ENCODE measurements at places on chromosomes 12 and 14. TPM values are rescaled to one million over a fixed set of nuclear protein-coding genes. Genes with fewer than 3 reads are reported as not detected.

- H3K4me3 ChIP-seq, result no peak overlapping the region
- no peaks in the 10 kb centered on the region for H3K27me3 ChIP-seq
- no peaks in the 10 kb centered on the region for H3K36me3 ChIP-seq
- peaks cover 2% of the 10 kb centered on the region for H3K4me1 ChIP-seq
- DNase-seq, result no peak
These were observed 139.4 kb upstream of the KRR1 start for GRCh38 chr12:75650595-75651341.

- DNase-seq, result no peak
- no peaks in the 10 kb centered on the region for H3K36me3 ChIP-seq
- no peak overlapping the region for H3K27ac ChIP-seq
- H3K27me3 ChIP-seq, result no peaks in the 10 kb centered on the region
These were observed 77.0 kb downstream of the ADGRD1 start for GRCh38 chr12:131030472-131031328.

GRCh38 chr14:73752297-73752992 is 38.3 kb upstream of the PNMA1 start:
- H3K36me3 ChIP-seq, result no peaks in the 10 kb centered on the region
- no peaks in the 10 kb centered on the region for H3K27me3 ChIP-seq
- peak overlapping the region; percentile 17 for H3K4me3 ChIP-seq
- H3K27ac ChIP-seq, result peak overlapping the region; percentile 99

DNA sequence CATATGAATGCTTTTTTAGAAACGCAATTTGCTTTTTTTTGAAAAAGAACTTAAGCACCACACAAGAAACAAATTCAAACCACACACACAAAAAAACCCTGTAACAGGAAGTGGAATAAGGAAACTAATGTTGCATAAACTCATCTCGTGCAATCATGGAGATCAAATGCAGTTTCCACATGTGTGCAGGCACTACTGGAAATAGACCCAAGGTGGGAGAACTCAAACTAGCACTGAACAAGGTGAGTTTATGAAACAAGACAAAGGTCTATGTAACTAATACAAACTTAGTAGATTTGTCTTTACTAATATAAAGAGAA is 17.5 kb downstream of the NIN start:
- DNase-seq, result no peak
- no peaks in the 10 kb centered on the region for H3K36me3 ChIP-seq
- no peak overlapping the region for H3K27ac ChIP-seq
- no peaks in the 10 kb centered on the region for H3K27me3 ChIP-seq

GRCh38 chr12:32110942-32111341 is 4.3 kb downstream of the BICD1 start:
- H3K27me3 ChIP-seq, result no peaks in the 10 kb centered on the region
- no peak for DNase-seq
- peaks cover 24% of the 10 kb centered on the region for H3K4me1 ChIP-seq
- H3K4me3 ChIP-seq, result no peak overlapping the region
- no peak overlapping the region for H3K27ac ChIP-seq
- H3K36me3 ChIP-seq, result no peaks in the 10 kb centered on the region

DNA sequence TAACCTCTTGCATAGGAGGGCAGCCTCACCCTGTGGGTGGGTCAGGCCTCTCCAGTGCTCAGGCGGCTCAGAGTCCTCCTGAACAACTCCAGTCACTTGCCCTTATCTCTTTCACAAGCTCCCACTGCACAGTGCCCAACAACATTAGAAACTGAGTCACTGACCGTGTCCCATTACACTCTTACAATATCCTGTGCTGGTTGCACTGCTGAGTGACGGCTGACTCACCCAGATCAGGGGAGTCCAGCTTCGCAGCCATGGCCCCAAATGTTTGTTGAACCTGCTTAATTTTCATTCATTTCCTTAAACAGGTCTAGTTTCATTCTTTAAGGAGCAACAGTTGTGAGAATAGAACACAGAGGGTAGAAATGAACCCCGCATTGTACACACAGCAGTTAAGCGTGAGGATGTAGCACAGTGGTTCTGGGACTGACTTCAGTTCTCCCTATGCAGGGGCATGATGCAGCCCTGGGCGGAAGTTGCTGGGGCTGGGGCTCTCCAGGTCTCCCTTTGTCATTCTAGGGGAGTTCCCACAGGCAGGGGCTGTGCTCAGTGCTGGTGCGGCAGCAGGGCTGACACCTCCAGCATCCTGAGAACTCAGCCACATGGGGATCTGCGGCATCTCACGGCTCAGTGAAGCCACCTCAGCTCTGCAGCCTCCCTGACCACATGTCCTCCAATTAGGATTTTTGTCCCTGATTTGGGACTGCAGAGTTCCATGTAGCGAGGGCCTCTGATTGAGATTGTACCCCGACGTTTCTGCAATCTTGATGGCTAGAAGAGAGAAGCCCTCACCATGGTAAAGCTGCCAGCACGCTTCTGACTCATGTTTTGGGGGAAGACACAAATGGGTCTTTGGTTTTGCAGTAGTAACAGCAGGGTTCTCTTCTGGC is 16.1 kb downstream of the GPR68 start:
- no peak overlapping the region for H3K4me3 ChIP-seq
- no peaks in the 10 kb centered on the region for H3K27me3 ChIP-seq
- DNase-seq, result no peak
- no peaks in the 10 kb centered on the region for H3K36me3 ChIP-seq
- H3K27ac ChIP-seq, result no peak overlapping the region
- no peaks in the 10 kb centered on the region for H3K4me1 ChIP-seq

- H3K36me3 ChIP-seq, result no peaks in the 10 kb centered on the region
- no peak overlapping the region for H3K4me3 ChIP-seq
- H3K4me1 ChIP-seq, result no peaks in the 10 kb centered on the region
- no peak overlapping the region for H3K27ac ChIP-seq
- DNase-seq, result no peak
These were observed 377.1 kb downstream of the SLC16A7 start for GRCh38 chr12:59972905-59973304.

GRCh38 chr12:124368421-124369032 is 73.6 kb downstream of the RFLNA start:
- no peak overlapping the region for H3K4me3 ChIP-seq
- peak overlapping the region; percentile 89 for H3K27ac ChIP-seq

- H3K27me3 ChIP-seq, result no peaks in the 10 kb centered on the region
- no peaks in the 10 kb centered on the region for H3K4me1 ChIP-seq
- DNase-seq, result no peak
- H3K36me3 ChIP-seq, result no peaks in the 10 kb centered on the region
- H3K27ac ChIP-seq, result no peak overlapping the region
These were observed 21.4 kb upstream of the HECTD1 start for GRCh38 chr14:31229009-31229408.

Gene GLIPR1L2
- 1.8 TPM for total RNA-seq

Gene NINJ2
- 2.4 TPM for total RNA-seq

Gene FGF6
- not detected for total RNA-seq

Gene SERPINA9
- total RNA-seq, result 2.3 TPM

Gene PROX2
- not detected for total RNA-seq

Measured in thoracic aorta (tissue), 2 donors.